Natural killer cell treated with Interleukin-12 subunit alpha and Interleukin-12 subunit beta and Interleukin-15 and Interleukin-18, amount 100 ng/mL, for 72 hours (primary cell): ENCODE measurements at places on chromosomes 6 and 20. TPM values are rescaled to one million over a fixed set of nuclear protein-coding genes. Genes with fewer than 3 reads are reported as not detected.

The FOXQ1 gene
- total RNA-seq = not detected

The ARMH2 gene
- total RNA-seq = 0.74 TPM

The CYP39A1 gene
- total RNA-seq = not detected

The MRAP2 gene
- total RNA-seq = not detected

The HLA-DQA1 gene
- total RNA-seq = 92.0 TPM

The MMP24 gene
- not detected for total RNA-seq

The WDR46 gene
- 148 TPM for total RNA-seq

The ZBTB22 gene
- total RNA-seq = 13.2 TPM

The ALDH8A1 gene
- 5.2 TPM for total RNA-seq

The PLCB1 gene
- total RNA-seq = 12.3 TPM

The BPIFA1 gene
- total RNA-seq = not detected

The EZR gene
- 71.0 TPM for total RNA-seq

The FOXO3 gene
- 17.8 TPM for total RNA-seq

The DDAH2 gene
- 24.4 TPM for total RNA-seq

The PSMB9 gene
- 401 TPM for total RNA-seq

The KIF6 gene
- not detected for total RNA-seq

The SLC22A1 gene
- 5.8 TPM for total RNA-seq

The ADGB gene
- total RNA-seq = not detected

The SLC16A10 gene
- total RNA-seq = 0.48 TPM

The LAMA5 gene
- total RNA-seq = 1.9 TPM

The SLC17A3 gene
- not detected for total RNA-seq

The DTNBP1 gene
- 21.5 TPM for total RNA-seq

The STX11 gene
- 52.7 TPM for total RNA-seq

The OXT gene
- total RNA-seq = not detected

The ABHD16B gene
- not detected for total RNA-seq

The CRISP2 gene
- total RNA-seq = not detected

The TTK gene
- total RNA-seq = 27.4 TPM
